Putamen (tissue), 1 donor: ENCODE measurements at places on chromosomes 16 and 17.

GRCh38 chr17:60901806-60902205 lies 224.2 kb downstream of the BCAS3 start:
- DNase-seq = no peak

DNA sequence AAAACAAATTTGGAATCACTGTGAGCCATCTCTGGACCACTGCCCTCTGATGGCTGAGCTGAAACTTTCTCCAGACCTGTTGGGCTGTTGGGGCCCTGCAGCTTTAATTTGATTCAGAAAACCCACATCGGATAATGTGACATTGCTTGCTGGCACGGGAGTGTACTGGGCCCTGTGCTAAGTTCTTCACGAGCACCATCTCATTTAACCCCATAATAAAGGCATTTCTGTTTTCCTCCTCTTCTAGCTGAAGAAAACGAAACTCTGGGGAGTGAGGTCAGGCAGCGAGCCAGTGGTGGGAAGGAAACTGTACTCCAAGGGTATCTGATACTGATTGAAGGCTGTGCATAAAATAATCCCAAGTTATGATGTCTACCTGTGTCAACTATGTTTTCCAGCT lies 34.5 kb upstream of the TNRC6A start:
- DNase-seq = no peak

DNA sequence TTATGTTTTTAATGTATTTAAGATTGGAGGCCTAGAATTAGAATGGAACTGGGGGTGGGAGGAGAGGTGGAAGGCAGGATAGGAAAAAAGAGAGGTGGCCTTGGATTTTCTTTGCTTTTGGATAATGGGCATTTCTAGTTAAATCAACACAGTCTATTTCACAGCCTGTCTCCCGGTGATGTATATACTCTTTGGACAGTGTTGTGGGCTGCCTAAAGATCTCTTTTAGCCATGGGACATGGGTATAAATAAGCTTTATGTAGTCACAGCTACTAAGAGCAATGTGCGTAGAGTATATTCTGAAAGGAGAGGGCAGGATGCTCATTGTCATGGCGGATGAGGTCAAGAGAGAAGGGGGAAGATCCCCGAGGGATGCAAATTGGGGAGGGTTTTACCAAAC lies 1084.4 kb upstream of the RBFOX1 start:
- no peak for DNase-seq

DNA sequence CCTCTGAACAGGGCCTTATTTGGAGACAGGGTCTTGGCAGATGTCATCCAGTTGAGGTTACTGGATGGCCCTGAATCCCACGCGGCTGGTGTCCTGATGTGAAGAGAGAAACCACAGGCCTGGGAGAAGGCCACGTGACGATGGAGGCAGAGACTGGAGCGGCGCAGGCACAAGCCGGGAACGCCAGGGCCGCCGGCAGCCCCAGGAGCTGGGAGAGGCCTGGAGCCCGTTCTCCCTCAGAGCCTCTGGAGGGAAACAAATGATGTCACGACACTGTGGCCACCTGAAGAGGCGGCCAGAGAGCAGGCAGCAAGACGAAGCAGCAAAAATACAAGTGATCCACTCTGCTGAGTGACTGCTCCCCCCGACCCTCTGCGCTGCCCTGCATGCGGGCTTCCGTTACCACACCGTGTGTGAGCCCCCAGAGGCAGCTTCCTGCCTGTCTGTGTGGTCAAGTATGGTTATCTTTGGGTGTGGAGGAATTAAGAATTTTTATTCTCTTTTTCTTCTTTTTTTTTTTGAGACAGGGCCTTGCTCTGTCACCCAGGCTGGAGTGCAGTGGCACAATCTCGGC lies 11.6 kb downstream of the CD7 start:
- no peak for DNase-seq

DNA sequence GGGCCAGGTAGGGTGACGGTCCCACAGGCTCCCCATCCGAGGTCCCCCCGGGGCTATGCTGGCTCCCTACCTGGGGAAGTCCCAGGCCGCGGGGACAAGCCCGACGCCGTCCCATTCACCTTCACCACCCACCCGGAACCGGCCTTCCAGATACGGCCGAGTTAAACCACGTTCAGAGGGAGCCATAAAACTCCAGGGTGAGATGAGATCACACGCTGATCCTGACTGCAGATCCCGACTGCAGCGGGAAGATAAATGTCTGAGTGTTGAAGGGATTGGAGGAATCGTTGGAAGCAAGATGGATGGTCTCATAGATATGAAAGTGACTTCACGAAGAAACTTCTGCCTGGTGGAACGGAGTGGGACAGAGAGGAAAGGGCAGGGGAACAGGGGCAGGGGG lies 13.6 kb upstream of the C1QTNF8 start:
- no peak for DNase-seq

GRCh38 chr16:80025236-80025635 lies 424.7 kb upstream of the MAF start:
- no peak for DNase-seq

DNA sequence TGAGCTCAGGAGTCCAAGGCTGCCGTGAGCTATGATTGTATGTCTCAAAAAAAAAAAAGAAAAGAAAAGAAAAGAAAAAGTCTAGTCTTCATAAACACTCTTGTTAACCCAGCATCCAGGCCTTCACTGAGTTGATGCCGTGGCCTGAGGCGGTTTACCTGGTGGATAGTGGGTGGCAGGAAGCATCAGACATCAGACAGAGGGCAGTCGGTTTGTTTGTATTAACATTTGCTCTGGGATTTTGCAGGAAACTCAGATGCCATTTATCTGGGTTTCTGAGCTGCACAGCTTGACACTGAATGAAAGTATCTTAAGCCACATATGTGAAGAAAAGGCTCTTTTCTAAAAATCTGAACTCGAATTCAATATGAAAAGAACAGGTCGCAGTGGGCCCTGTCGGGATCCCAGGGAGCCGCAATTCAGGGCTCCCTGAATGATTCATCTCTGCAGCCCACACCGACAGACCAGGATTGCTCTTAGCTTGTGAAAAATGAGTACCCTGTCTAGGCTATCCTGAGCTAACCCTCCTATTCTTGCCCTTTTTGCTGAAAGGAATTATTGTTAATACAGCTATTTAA lies 1.1 kb upstream of the DBNDD1 start:
- no peak for DNase-seq

DNA sequence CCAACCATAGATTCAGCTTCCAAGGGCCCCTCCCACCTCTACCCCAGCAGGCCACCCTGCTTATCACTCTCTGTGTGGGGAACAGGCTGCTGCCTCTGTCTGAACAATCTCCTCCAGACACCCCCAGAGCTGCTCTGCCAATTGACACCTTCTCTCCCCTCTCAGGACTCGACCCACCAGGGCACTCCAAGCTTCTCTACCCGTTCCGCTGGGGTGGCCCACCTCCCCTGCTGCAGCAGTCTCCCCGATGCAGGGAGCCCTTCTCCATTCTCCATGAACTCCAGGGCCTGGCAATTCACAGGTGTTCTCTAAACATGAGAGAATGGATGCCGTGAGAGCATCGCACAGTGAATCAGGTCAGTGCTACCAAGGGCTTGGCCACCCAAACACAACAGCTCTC lies 28.3 kb upstream of the FAAP100 start:
- DNase-seq = no peak

DNA sequence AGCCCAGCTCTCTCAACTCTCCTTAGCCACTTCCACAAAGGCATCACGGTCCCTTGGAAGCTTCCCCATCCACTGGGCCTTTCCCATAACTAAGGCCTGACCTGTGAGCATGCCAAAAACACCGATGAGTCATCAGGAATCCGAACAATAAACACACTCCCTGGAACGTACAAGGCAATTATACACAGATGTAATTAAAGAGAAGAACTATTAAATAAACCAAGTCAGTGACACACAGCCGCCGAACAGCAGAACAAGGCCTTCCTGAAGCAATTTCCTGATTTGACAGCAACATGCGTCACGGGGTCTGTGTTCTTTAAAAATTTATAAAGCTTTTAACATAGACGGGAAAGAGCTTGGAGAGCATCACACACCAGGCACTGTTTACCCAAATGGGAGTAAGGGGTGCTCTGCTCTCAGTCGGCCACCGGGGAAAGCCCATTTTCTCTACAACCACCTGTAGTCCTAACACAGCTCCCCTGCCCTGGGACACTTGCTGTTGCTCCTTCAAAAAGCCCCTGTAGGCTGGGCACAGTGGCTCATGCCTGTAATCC lies 29.4 kb downstream of the COG7 start:
- DNase-seq = peak; percentile 16

GRCh38 chr16:65634291-65634690 lies 512.4 kb upstream of the CDH11 start:
- DNase-seq = no peak

- no peak for DNase-seq
These were observed 183.2 kb downstream of the C16orf78 start for GRCh38 chr16:49556606-49557446.

GRCh38 chr17:57574040-57574513 lies 171.0 kb downstream of the CCDC182 start:
- peak; percentile 68 for DNase-seq

DNA sequence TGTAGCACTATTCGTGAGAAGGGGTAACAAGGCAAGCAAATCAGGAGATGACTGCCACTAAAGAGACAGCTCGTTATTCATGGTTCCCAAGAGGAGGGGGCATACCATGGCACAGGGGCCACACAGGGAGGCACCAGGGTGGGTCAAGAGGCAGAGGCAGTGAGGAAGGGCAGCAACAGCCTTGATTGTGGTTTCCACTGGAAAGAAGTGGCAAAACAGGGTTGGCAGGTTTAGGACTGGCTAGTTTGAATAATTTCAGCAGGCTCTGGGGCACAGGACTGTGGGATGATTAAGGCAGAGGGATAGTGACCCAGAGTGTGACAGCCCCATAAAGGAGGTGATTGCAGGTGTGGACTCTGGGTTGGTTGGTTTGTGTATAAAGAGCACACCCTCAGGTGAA lies 188.9 kb downstream of the CBLN1 start:
- no peak for DNase-seq

- no peak for DNase-seq
These were observed 85.5 kb upstream of the HNF1B start for GRCh38 chr17:37830151-37830993.

- DNase-seq = no peak
These were observed 69.1 kb downstream of the KSR1 start for GRCh38 chr17:27525316-27525715.

DNA sequence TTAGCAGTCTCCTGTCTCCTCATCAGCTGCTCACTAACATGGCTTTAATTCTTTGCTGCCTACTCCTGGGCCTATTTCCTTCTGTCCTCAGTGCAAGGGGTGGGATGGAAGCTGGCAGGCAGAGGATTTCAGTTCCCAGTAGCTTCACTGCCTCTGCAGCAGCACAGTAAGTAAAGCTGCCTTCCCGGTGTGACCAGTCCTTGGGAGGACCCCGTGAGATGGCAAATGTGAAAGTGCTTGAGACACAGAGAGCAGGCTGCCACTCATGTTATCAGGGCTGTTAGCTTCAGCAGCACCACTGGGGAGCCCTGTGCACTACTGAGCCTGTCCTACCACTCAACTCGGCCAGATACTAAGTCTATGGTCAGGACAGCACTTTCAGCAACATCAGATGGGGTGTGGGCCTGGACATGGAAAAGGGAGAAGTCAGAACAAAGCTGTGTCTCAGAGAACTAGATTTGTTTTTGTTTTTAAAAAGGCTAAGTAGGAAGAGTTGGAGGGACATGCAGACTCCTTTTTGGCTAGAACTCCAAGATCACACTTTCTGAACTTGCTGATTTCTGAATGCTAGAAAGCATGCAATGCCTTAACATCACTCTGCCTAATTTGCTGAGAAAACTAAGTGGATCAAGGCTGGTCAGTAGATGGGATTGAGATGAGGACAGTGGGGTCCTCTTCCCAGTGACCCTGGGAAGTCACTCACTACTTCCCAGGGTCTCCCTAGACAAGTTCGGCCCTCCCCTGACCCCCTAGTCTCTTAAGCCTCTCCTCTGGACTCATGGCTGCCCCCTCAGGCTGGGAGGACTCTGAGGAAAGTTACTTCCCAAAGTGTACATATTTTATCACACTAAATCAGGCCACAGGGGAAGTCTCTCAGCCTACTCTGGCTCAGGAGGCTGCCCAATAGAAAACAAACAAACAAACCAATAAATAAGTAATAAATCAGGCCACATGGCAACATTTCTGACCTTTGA lies 1.1 kb downstream of the ACSF2 start:
- no peak for DNase-seq

GRCh38 chr17:18144855-18145254 lies 36.3 kb downstream of the MYO15A start:
- DNase-seq = no peak

DNA sequence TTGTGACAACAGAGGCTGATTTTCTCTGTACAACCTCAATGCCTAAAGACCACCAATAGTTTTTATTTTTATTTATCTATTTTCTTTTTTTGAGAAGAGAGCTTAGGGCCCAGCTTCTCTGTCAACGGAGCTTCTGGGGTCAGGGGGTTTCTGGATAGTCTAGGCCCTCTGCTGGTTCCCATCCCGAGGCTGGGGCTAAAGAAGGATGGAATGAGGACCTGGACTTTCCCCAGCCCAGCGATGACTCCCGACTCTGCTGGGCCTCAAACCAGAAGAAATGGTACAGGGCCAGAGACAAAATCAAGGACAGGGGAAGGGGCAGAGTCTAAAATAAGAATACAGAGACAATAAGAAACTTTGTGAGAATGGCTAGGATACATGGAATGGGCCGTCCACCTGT lies 5.7 kb upstream of the TSPOAP1 start:
- DNase-seq = no peak

DNA sequence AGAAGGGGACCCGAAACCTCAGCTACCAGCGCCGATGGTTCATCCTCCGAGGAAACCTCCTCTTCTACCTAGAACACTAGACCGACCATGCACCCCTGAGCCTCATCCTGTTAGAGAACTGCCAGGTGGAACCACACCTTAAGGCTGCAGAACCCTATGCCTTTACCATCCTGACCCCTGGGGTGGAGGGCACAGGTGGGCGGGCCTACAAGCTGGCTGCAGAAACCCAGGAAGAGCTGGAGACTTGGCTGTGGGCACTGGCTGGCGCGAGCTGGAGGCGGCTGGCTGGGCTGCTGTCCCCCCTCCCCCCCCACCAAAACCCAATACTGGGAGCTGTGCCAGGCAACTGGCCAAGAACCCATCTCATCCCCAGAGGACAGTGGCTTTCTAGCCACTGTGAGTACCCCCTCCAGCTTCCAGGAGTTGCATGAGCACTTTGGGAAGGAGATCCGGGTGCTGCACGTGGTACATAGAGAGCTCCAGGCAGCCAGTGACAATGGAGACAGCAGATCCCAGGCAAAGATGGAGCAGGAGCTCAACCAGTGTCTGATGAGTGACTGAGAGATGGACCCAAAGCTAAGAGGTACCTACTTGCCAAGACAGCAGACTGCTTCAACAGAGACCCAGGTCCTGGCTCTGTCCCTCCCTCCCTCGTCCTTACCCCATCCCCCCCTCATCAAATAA lies 1.4 kb upstream of the CD2BP2 start:
- DNase-seq = no peak

DNA sequence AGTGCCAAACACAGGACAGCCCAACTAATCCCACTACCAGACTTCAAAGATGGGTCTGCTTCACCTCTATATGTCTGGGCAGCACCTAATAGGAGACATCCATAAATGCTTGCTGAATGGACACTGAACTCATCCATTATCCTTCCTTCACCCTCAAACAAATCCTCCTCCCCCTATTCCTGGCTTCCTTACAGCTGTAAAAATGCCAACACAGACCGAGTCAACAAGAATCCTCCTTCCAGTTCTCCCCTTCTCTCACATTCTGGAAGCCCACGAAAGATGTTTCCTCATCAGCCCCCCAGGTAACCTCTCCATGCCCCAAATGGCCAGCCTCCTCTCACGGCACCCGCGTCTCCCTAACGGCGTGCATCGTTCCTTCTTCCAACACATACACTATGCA lies 12.3 kb downstream of the PELP1 start:
- DNase-seq = no peak
